Retina (tissue), 1 donor: ENCODE measurements at places on chromosomes 7 and 10.

DNA sequence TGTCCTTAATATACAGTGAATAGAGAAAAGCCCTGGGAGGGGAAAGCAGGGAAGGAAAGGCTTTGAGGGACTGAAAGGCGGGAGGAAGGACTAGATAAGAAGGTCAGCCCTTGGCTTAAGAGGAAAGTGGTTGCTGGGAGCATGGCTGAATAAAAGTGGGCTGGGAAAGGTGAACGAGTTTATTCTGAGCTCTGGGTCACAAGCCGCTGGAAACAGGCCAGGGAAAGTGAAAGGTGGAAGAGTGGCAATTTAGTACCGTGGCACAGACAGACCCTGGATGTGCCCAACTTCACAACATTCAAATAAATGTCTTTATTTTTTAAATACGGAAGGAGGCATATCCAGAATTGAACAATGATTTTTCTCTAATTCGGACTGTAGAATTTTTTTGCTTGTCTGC lies 39.7 kb downstream of the TAC1 start:
- DNase-seq: no peak

GRCh38 chr7:141462958-141463357 lies 88.3 kb upstream of the AGK start:
- no peak for DNase-seq

GRCh38 chr10:129946859-129947258 lies 17.2 kb downstream of the EBF3 start:
- DNase-seq: no peak

DNA sequence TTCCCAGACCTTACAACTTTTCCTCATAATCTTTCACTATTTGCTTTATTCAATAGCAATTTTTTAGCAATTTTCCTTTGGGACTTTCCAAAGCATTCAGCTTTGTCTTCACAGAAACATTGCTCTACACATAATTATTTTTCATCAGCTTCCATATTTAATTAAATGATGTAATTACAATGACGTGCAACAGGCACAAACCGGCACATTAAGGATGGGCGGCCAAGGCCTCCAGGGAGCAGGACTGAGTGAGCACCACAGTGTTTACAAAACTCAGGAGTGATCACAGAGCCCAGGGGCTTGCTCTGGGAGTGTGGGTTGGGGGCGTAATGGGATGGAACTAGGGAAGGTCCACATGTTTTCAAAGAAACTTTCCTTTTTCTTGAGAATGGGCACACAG lies 69.8 kb downstream of the MAD1L1 start:
- DNase-seq: no peak

DNA sequence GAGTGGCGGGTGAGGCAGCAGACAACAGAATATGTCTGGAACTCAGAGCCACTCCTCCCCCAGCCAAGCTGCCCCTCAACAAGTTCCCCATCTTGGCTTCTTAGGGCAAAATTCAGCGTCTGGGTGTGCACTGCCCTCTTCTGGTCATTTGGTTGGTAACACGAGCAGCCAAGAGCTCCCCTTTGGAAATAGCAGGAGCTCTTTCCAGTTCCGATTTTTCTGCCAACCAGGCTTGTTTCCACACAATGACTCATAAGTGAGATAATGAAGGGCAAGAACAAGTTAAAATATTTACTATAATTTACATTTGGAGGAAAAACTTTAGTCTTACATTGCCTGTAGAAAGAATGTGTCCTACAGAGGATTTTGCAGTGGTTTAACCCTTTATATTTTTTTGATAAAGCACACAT lies 70.5 kb downstream of the ADCYAP1R1 start:
- DNase-seq: peak; percentile 82

GRCh38 chr10:117432866-117433265 lies 57.6 kb upstream of the PDZD8 start:
- no peak for DNase-seq

- no peak for DNase-seq
Observed at GRCh38 chr7:24870766-24871165, 109.2 kb downstream of the OSBPL3 start.

GRCh38 chr10:14592026-14592425 lies 182.7 kb downstream of the FAM107B start:
- DNase-seq: no peak

GRCh38 chr10:78321000-78321399 lies 287.3 kb downstream of the RPS24 start:
- DNase-seq: no peak

DNA sequence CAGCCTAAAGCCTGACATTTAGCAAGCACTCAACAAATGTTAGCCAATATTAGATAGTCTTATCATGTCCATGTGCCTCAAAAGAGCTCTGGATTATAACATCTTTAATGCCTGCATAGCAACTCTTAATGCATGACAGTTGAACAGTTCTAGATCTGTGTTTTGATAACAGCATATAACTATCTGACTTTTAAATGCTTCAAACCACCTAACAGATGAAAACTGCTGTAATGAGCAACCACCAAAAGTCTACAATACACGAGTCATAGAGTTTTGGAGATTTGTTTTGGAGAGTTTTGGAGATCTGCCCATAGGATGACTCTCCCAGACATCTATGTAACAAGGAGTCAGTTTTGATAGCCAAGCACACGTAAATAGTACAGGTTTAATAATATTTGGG lies 227.3 kb downstream of the TWIST1 start:
- no peak for DNase-seq

GRCh38 chr7:29100924-29101323 lies 45.4 kb downstream of the CPVL start:
- no peak for DNase-seq

DNA sequence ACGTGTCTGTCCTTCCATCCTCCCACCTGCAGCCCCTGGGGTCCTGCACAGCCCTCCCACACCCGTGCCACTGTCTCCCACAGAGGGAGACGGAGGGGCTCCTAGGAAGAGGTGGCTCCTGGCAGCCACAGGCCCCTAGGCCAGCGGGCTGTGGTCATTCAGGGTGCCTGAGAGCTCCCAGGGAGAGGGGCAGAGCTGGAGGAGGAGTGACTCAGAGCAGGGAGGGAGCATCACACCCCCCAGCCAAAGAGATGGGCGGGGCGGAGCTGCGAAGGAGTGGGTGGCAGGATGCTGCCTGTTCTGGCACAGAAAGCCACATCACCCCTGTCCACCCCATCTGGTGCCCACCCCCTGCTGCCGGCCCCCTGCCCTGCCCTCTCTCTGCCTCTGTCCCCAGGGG lies 50.5 kb downstream of the STK32C start:
- no peak for DNase-seq

- no peak for DNase-seq
Observed at GRCh38 chr10:102299873-102300272, 54.5 kb downstream of the GBF1 start.

DNA sequence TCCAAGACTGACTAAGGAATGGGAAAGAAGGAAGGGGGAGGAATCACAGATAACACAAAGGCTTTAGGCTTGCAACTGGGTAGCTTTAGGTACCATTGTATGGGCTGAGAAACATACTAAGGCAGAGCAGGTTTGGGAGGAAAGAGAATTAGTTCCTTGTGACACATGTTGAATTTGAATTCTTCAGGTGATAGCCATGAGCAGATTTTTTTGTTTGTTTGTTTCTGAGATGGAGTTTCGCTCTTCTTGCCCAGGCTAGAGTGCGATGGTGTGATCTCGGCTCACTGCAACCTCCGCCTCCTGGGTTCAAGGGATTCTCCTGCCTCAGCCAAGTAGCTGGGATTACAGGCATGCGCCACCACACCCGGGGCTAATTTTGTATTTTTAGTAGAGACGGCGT lies 4.4 kb upstream of the SND1 start:
- DNase-seq: no peak

DNA sequence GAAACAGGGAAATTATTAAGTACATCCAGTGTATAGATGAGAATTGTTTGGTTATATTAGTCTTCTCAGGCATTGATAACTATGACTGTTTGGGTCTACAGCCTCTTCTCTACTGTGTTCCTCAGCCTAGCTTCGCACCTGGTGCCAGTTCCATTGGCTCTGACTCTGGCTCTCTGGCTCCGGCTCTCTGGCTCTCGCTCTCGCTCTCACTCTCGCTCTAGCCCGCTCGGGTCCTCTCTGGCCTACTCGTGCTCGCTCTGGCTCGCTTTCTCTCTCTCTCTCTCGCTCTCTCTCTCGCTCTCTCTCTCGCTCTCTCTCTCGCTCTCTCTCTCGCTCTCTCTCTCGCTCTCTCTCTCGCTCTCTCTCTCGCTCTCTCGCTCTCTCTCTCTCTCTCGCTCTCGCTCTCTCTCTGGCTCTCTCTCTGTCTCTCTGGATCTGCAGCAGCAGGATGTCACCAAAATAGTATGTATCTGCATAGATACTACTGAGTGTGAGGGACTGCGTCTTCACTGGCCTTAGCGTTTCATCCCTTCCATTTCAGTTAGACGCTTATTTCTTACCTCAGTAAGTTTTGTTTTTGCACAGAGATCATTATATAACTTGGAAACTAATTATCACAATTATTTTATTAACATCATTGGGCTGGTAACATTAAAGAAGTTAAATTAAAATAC lies 6.5 kb upstream of the SSBP1 start:
- no peak for DNase-seq

DNA sequence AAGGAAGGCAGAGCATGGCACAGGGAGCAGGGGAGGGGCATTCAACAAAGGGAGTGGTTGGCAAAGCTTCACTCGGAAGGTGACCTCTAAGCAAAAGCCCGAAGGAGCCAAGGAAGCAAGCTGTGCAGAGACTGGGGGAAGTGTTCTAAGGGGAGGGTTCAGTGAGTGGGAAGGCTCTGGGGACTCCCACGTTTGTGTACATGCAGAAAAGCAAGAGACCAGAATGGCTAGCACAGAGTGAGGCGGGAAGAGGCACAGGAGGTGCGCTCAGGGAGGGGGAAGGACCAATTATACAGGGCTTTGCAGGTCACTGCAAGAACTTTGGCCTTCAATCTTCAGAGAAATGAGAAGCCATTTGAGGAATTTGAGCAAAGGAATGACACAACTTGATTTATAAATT lies 7.4 kb downstream of the ARHGAP21 start:
- DNase-seq: no peak

DNA sequence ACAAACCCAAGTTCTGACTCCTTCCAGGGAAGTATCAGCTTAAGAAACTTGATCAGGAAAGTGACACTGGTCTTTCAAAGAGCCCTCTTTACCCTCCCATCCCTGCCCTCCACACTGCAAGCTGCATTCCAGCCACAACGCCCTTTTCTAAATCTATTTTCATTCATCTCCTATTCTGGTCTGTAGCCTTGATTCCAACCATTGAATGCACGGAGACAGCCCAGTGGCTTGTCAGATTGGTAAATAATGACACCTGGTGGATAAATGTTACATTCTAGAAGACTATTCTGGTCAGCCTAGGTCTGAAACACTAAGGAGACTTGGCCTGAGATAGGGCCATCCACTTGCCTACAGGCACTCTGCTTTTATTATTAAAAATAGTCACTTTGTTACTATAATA lies 20.9 kb downstream of the MORN4 start:
- no peak for DNase-seq

- peak; percentile 50 for DNase-seq
Observed at GRCh38 chr7:11833431-11833830, 1.4 kb upstream of the THSD7A start.

GRCh38 chr7:30135301-30136116 lies 723 bp downstream of the MTURN start:
- DNase-seq: peak; percentile 89

- DNase-seq: no peak
Observed at GRCh38 chr10:79586933-79587332, 23.8 kb upstream of the SFTPA1 start.

DNA sequence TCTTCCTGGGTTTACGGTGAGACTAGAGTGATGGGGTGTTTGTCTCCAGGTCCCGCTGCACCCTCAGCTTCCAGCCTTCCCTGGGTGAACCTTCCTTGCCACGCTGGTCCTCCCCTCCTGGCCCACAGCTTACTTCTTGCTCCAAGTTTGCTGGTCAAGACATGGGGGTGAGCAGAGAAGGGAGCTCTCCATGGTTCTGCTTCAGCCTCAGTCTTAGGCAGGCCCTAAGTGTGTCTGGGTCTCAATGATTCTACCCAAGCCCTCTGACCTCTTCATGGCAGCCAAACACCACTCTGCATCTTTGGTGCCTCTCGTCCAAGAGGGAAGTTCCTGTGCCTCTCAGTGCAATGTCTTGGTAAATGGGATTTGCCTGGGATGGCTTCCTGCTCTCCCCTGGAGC lies 356.5 kb upstream of the KLF6 start:
- no peak for DNase-seq

DNA sequence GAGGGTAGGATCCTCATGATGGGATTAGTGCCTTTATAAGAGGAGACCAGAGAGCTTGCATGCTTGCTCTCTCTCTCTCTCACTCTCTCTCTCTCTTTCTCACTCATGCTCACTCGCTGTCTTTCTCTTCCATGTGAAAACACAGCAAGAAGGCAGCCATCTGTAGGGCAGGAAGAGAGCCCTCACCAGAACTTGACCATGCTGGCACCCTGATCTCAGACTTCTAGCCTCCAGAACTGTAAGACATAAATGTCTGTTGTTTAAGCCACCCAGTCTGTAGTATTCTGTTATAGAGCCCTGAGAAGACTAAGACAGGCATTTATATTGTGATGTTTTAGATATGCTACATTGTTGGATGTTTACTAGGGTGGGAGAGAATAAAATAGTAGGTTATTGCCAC lies 43.4 kb upstream of the MTPN start:
- DNase-seq: no peak

DNA sequence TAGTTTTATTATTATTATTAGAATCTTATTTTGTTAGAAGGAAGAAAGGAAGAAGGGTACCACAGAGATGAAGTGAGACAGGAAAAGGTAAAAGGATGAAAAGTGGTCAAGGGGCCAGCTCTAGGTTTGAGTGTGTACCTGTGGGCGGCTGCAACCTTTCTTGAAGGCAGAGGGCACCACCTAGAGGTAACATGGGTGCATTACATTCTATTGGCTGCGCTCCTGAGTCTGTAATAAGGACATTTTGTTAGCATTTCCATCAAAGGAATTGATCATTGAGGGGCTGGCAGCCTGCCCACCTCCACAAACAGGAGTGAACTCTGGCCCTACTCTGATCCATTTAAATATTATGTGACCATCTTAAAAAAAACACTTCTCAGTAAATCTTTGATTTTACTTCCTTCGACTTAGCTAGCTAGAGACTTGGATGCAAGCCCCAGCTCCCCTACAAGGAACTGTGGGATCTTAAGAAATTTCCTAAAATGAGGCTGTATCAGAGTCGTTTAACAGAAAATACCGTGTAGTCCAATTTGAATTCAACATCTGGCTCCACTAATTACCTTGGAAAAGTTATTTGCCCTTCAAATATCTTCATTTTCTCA lies 610.4 kb downstream of the IPMK start:
- DNase-seq: peak; percentile 78
